ENCODE measurements at places on chromosomes 5 and 9.

GRCh38 chr5:1110307-1111240 is 1.3 kb downstream of the SLC12A7 start:
- no peak for DNase-seq

- DNase-seq, result peak; percentile 94
These were observed 36.6 kb upstream of the LECT2 start for GRCh38 chr5:135991429-135991828.

DNA sequence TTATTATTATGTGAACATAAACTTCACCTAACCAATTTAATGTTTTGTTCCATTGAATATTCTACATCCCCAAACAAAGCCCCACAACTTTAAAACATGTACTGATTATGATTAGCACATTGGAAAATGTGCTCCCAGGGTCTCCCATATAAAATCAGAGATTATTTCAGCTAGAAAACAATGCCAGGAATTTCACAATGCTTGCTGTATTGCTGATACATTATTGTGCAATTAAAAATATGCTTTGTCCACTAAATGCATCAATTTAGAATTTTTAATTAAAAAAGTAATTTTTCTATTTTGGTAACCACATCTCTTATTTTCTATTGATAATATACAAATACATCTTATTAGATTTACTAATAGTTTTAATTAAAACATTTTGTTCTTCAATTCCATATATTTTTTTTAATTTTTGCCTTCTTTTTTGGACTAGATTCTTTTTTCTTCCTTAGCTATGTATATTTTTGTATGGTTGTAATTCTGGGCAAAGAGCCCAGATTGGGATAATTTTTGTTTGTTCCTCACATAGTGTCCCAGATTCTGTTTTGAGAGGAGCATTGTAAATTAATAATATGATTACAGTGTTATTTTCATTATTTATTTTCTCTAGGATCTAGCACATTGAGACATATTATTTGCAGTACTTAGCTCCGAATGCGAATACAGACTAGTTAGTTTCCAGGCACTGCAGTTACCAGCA is 241.5 kb upstream of the CDH18 start:
- no peak for DNase-seq

DNA sequence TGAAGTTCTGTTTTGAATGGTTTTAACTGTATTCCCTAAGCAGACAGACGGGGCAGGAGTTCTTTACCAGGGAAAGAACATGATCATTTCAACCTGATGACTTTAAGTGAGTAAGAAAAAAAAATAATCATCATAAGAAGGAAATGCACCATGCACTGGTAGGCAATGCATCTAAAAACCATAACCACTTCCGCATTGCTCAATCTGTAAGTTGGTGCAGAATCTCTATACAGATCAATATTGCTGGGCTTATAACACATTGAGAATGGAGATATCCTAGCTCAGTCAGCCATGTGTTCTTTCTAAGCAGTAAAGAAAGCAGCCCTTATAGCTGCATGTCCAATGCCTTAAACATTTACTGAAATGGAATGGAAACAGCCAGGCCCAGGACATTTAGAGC is 407.1 kb upstream of the DMAC1 start:
- DNase-seq, result no peak

DNA sequence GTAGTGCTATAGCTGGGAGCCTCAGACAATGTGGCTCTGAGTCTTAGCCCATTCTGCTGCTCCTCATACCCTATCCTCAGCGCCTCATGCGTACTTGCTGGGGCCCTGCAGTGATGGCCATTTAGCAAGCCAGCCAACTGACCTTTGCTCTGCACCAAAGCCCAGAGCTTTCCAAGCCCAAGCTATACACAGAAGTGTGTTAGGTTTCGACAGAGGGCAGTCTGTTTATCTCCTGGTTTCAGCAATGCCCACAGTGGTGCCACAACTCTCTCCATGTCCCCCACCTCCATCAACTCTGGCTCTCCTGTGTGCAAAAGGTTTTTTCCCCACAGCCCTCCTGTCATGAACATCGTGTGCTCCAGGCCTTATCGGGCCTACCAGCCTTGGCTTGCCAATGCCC is 16.9 kb downstream of the GNG10 start:
- no peak for DNase-seq

DNA sequence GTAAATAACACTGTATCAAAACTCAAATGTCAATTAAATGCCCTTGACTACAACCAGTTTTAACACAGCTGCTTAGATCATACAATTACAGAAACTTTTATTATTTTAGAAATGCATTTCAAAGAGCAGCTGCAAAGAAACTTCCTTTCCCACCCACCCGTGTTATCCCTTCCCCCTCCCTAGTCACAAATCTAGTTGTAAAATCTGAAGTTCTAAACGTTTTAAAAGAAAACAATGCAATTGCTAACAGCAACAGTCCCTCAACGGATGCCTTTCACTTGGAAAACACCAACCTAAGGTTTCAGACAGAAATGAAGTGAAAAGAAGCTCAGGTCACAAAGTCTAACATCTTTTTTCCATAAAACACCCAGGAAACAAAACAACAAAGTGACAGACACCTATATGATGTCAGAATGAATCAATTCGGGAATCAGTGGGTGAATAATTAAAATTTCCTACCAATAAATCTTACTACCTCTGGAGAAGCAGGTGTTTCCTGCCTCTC is 100.3 kb downstream of the FBXW11 start:
- peak; percentile 12 for DNase-seq

- peak; percentile 61 for DNase-seq
These were observed 84.9 kb upstream of the PTGER4 start for GRCh38 chr5:40594811-40595210.

DNA sequence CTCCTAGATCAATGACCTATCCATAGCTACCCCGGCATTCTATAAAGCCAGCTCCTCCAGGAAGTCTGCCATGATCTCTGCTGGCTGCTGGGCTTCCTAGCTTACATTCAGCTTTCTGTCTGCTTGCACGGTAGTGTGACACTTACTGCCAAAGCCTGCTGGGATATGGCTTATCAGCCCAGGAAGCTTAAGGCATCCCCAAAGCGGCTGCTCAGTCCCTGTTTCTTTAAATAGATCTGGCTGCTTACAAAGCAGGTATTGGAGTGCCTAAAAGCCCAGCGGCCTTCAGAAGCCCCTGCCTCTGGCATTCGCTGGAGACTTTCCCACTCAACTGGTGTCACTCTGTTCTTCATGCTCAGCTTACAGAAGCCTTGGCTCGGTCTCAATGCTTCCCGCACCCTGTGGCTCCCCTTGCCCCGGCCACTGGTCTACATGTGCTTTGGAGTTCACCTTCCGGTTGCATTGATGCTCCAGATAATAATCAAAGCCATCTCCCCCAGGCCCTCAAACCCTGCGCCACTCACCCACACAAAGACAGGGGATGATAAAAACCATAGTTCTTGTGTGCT is 31.3 kb upstream of the STRBP start:
- DNase-seq, result no peak

- peak; percentile 63 for DNase-seq
These were observed 40.8 kb upstream of the KCNV2 start for GRCh38 chr9:2676466-2676865.

- DNase-seq, result no peak
These were observed 74.6 kb downstream of the CFAP95 start for GRCh38 chr9:69895185-69895584.

Measured in dermis microvascular lymphatic vessel endothelial cell (primary cell).